ENCODE measurements at places on chromosomes 12 and 14.

- DNase-seq = no peak
Measured at GRCh38 chr12:77813558-77813957, 17.1 kb upstream of the NAV3 start.

DNA sequence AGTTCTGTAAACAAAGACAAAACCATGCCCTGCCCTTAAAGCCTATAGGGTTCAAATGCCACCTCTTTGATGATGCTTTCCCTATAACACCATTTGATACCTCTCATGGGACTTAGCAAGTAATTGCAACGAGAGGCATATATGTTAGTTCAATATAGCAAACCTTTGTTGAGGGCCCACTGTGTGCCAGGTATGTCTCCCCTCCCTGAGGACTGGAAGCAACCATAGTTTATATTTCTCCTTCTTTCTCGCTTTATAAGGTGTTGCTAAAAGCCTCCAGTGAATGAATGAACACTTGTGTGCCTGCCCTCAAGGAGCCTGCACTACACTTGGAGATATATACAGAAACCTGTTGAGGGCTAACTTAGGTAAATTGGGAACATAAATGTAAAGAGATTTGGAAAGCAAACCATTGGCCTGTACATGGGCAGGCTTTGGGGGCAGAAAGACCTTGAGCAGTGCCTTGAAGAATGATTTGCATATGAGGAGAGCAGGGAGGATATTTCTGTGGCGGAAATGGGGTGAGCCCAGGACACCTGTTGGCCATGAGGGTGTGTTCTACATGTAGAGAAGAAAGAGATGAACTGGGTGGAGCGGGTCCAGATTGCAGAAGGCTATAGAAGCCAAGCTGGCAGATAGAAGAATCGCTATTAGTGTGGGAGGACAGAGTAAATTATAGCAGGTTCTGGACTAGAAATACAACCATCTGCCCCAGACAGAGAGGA is 1.8 kb upstream of the CKAP4 start:
- DNase-seq = no peak

- no peak for DNase-seq
Measured at GRCh38 chr12:4323396-4323795, 2.4 kb downstream of the TIGAR start.

GRCh38 chr12:109744986-109745942 is 31.6 kb downstream of the FAM222A start:
- no peak for DNase-seq

DNA sequence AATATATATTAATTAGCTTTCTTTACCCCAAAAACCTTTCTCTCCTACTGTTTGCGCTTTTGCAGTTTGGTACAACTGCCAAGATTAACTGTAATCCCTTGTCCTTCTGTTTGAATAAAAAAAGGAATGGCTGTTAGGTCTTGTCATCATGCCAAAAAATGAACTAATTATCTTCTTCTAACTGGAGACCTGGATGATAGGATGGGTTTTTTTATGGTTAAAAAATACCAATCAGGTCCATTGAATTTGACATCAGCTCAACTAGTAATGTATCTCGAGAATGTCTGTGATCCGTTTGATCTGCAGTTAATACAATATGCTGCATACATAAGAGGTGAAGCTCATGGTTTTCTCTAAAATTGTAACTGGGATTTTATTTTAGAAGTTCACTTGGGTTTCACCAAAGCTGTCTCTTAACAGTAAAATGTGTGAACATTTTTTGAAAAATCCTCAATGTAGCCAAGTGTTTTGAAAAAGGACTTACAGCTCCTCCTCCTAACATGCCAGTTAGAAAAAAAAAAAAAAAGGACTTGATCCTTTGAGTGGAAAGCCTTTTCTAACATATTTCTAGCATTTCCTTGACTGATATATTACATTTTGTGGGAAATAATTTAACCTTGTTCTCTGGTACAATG is 96.8 kb downstream of the SRGAP1 start:
- no peak for DNase-seq

GRCh38 chr12:118055865-118056773 is 4.9 kb downstream of the WSB2 start:
- no peak for DNase-seq

DNA sequence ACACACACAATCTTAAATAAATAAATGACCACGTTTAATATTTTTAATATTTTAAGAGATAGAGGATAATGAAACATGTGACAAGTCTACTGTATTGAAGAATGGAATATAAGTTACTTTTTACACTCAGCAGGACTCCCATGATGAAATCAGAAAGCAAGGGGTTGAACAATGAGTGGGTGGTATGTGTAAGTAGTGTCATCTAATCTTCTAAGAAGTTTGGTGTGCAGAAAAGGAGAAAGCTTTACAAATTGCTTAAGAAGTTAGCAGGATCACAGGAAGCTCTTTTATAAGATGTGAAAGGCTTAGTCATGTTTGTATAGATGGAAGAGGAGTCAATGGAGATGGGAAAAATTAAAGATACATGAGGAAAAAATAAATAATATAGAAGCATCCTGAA is 47.8 kb downstream of the SLC15A5 start:
- DNase-seq = no peak

DNA sequence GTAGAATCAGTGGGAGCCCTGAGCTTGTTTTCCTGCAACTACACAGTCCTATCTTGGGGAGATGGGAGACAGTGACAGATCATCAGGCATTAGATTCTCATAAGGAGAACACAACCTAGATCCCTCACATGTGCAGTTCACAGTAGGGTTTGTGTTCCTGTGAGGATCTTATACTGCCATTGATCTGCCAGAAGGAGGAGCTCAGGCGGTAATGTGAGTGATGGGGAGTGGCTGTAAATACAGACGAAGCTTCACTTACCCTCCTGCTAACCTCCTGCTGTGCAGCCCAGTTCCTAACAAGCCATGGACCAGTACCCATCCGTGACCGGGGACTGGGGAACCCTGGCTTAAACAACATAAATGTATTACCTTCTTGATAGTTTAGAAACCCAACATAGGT is 1034.1 kb downstream of the BCL11B start:
- DNase-seq = no peak

DNA sequence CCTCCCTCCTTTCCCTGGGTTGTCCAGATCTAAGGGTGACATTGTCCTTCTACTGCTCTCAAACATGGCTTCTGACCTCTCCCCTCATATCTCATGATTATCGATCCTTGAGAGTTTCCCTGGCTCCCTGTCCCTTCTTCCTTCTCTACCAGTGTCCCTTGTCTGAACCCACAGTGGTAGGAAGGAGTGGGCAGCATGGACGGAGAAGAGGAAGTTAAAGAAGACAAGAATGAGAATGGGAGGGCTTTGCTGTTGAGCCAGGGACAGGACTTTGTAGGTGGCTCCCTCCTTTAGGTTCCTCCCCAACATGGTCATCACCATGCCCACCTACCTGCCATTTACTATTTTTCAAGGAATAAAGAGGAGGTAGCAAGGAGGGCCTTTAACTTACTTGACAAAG is 166.7 kb downstream of the TMEM117 start:
- DNase-seq = no peak

GRCh38 chr12:29429999-29430715 is 49.2 kb upstream of the ERGIC2 start:
- DNase-seq = no peak

All from ELR (cell line).